ENCODE measurements at places on chromosomes 2 and 18. TPM values are rescaled to one million over a fixed set of nuclear protein-coding genes. Genes with fewer than 3 reads are reported as not detected.

PUM2 gene
- total RNA-seq: 99.9 TPM

DNA sequence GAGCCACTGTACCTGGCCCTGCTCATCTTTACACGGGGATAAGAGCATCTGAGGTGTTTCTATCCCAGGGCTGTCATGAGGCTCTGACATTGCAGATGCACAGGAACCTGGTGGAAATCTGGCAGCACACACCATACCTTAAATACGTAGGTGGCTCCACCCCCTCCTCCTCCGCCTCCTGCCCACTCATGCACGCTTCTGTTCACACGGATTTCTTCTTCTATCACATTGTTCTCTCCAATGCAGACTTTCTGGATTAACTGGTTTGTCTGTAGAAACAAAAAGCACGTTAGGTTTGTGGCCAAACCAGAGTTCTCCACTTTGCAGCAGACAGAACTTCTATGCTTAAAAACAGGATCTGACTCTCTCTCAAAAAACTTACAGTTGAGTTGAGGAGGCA lies 118.2 kb downstream of the CLIP4 start:
- DNase-seq: no peak
- H3K4me1 ChIP-seq: peaks cover 11% of the 10 kb centered on the region
- H3K27me3 ChIP-seq: peaks cover 22% of the 10 kb centered on the region
- peak overlapping the region; percentile 34 for H3K27ac ChIP-seq
- H3K36me3 ChIP-seq: no peaks in the 10 kb centered on the region

FAM237A gene
- not detected for total RNA-seq

- no peak overlapping the region for H3K27ac ChIP-seq
- H3K27me3 ChIP-seq: no peaks in the 10 kb centered on the region
- no peak overlapping the region for H3K4me3 ChIP-seq
- H3K4me1 ChIP-seq: no peaks in the 10 kb centered on the region
- DNase-seq: no peak
- H3K36me3 ChIP-seq: no peaks in the 10 kb centered on the region
Measured at GRCh38 chr2:31192396-31192795, 24.9 kb downstream of the CAPN14 start.

ABCB11 gene
- total RNA-seq: 0.26 TPM

DNA sequence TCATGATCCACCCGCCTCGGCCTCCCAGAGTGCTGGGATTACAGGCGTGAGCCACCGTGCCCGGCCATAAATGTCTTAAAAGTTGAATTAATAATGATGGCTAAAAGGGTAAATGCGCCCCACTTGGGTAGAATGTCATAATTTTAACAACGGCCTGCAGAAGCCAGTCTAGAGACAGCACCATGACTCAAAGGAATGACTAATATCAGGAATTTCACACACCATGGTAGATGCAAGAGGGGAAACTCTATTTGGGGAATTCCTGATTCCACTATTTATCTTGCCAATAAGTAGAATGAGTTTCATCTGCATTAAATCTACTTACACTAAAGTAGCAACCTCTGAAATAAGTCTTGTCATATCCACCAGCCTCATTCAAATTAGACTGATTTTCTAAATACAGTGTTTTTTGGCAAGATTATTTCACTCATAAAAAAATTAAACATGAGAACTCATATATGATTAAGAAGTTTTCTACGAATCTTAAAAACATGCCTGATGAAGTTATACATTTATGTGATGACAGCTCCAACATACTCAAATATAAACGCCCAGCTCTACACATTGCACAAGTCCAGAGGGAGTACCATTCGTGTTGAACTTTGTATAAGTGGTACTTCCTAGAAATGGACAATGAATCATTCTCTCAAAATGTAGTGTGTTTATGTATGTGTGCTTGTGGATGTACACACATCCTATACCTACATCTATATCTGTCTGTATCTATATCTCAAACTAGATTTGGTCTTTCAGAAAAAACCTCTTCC lies 309.7 kb downstream of the IRS1 start:
- no peaks in the 10 kb centered on the region for H3K27me3 ChIP-seq
- H3K4me3 ChIP-seq: no peak overlapping the region
- H3K36me3 ChIP-seq: no peaks in the 10 kb centered on the region

DNA sequence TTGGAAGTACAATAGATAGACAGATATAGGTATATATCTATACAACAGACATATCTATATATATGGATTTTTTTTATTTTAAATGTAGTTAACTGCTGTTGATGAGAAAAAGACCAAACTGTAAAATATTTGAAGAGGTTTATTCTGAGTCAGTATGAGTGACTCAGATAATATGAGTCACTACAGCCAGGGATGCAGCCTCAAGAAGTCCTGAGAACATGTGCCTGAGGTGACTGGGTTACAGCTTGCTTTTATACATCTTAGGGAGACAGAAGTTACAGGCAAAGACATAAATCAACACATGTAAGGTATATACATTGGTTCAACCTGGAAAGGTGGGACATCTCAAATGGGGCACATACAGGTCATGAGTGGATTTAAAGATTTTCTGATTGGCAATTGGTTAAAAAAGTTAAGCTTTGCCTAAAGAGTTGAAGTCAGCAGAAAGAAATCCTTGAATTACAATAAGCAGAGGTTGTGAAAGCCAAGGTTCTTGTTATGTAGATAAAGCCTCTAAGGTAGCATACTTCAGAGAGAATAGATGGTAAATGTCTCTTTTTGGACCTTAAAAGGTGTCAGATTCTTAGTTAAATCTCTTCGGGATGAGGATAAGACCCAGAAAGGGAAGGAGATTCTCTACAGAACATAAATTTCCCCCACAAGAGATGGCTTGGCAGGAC lies 149.9 kb downstream of the RBM43 start:
- no peak for DNase-seq
- H3K27ac ChIP-seq: no peak overlapping the region
- no peaks in the 10 kb centered on the region for H3K36me3 ChIP-seq
- no peak overlapping the region for H3K4me3 ChIP-seq
- no peaks in the 10 kb centered on the region for H3K27me3 ChIP-seq
- H3K4me1 ChIP-seq: peaks cover 9% of the 10 kb centered on the region

RRM2 gene
- 6.0 TPM for total RNA-seq

DNA sequence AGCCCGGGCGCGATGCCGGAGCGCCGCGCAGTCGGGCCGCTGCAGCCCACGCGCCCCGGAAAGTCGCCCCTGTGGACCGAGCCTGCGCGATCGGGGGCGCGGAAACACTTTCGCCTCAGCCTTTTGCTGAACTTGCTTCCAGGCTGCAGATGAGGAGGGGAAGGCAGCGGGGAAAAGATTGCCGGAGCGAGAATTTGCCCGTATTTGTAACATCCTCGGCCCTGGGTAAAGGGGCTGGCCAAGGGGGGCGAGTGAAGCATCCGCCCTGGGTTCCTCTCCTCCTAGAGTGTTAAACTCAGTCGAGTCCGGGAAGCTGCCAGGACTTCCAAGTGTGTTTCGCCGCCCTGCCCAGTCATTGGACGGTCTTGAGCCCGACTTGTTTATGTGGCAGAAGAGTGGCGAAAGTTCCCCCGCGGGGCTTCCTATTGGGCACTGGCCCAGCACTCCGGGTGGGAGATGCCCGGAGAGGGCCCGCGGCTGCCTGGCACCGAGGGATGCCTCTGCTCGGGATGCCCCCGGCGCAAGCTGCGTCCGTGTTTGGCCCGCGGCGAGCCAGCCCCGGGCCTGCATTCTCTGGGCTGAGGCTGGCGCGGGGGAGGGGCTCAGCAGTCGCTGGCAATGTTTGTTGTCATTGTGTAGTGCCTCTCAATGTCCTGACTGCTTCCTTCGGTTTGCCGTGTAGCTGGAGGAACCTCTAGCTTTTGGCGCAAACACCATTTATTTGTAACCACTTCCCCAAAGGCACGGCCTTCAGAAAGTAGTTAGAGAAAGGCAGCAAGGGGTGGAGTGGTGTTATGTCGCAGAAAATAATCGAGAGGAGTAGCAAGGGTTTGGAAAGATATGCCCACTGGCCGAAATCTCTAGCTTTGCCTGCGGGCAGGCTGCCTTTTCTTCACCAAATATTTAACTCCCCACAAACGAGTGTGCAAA lies 1.1 kb downstream of the CYBRD1 start:
- H3K27me3 ChIP-seq: no peaks in the 10 kb centered on the region
- peak overlapping the region; percentile 73 for H3K4me3 ChIP-seq
- no peaks in the 10 kb centered on the region for H3K36me3 ChIP-seq
- peak; percentile 91 for DNase-seq
- H3K27ac ChIP-seq: peak overlapping the region; percentile 95

DNA sequence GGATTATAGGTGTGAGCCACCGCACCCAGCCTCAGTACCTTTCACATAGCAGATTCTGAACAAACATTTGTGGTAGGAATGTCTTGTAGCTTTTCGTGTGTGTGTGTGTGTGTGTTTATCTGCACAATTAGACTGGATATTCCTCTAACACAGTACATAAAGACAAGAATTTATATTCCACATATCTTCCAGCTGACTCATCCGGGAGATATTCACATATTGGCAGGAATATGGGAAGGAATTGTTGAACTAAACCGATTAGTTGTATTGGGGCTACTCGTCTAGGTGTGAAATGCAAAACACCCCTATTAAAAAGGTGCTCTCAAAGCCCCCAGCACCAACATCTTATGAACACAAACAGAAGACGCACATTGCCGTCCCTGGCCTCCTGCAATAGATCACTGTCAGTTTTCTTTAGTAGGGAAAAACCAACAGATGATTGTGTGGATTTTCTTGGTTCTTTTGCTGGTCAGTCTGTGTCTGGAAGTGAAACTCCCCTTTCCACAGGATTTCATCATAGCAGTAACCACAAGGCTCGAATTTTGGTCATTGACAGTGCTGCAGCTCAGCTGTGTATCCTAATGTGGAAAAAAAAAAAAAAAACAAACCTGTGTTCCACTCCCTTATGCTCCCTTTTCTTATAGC lies 208.5 kb upstream of the ACVR2A start:
- H3K4me3 ChIP-seq: no peak overlapping the region
- no peaks in the 10 kb centered on the region for H3K36me3 ChIP-seq
- H3K4me1 ChIP-seq: peaks cover 10% of the 10 kb centered on the region
- DNase-seq: no peak

Data from suprapubic skin (tissue), 4 donors.